Naive thymus-derived CD8-positive, alpha-beta T cell (primary cell): ENCODE measurements at places on chromosomes 6 and 20.

DNA sequence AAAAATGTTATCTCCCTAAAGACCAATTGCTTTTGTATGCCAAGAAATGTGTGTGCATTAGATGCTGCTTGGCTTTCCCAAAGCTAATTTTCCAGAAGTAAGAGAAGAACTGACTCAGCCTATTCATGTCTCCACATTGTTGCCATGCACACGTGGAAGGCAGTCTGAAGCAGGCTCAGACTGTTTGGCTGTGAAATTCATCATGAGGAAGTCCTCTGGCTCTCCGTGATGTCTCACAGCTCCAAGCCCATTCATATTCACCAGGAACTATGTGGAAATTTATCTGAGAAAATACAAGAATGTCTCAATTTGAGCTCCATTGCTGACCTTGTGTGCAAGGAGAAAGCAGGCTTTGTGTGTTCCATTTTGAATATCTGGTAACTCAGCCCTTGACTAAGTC, 1022.2 kb upstream of the GJE1 start:
- no peak for DNase-seq

DNA sequence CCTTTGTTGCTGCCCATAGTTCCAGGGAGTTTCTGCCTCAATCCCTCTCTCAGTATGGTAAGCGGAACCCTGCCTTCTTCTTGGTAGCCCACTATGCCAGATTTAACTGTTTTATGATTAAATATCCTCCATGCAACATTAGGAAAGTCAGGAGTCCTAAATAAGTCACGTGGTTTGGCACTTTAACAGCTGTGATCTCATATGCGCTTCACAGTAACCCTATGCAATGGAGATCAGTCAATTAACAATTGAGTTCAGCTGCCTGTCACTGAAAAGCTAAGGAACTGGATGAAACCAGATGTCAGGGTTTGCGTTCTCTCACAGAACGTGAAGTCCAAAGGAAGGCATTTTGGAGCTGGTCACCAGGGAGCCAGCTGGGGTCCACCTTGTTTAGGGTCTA, 81.6 kb downstream of the PSMB1 start:
- no peak for DNase-seq

- peak; percentile 32 for DNase-seq
Measured at GRCh38 chr20:21571841-21572690, 58.2 kb upstream of the NKX2-2 start.

- DNase-seq = no peak
Measured at GRCh38 chr6:149209871-149210775, 107.4 kb upstream of the TAB2 start.

- DNase-seq = no peak
Measured at GRCh38 chr6:79802657-79803300, 144.6 kb downstream of the ELOVL4 start.

DNA sequence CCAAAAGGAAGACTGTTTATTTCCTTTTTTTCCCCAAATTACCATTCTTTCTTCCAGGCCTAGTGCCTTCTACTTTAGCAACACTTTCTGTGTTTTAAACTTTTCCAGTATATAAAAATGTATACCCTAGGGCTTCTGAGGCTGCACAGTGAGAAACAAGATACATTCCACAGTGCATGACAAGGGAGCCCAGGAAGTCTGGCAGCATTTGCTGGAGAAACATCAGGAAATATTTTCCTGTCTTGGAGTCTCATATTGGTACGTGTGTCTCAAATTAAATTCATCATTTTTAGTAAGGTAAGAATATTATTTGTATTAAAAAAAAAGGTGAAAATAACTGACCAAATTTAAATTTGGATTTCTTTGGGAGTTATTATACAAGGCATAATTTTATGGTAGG, 662.6 kb downstream of the RFPL4B start:
- no peak for DNase-seq

- no peak for DNase-seq
Measured at GRCh38 chr20:38947931-38948362, 14.2 kb upstream of the DHX35 start.

GRCh38 chr20:57473246-57474048, 51.5 kb downstream of the CTCFL start:
- peak; percentile 28 for DNase-seq

DNA sequence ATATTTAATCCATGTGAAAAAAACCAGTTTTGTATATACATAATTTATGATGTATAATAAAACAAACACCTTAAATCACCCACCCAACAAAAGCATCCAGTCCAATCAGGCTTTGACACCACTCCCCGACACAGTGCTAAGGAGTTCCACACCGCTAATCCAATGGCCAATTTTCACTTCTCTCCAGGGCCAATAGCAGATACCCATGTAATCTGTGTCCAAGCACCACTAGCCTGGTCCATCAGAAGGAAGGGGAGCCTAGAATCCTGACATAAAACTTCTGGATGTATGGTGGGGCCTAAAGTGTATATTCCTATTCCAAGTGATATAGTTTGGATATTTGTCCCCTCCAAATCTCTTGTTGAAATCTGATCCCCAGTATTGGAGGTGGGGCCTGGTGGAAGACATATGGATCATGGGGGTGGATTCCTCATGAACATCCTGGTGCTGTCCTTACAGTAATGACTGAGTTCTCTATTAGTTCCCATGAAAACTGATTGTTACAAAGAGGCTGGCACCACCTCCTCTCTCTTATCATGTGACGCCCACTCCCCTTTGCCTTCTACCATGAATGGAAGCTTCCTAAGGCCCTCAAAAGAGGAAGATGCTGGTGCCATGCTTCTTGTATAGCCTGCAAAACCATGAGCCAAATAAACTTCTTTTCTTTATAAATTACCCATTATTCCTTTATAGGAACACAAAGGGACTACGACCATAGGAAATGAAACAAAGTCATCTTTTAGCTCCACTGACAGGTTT, 20.8 kb downstream of the RALGAPA2 start:
- no peak for DNase-seq

DNA sequence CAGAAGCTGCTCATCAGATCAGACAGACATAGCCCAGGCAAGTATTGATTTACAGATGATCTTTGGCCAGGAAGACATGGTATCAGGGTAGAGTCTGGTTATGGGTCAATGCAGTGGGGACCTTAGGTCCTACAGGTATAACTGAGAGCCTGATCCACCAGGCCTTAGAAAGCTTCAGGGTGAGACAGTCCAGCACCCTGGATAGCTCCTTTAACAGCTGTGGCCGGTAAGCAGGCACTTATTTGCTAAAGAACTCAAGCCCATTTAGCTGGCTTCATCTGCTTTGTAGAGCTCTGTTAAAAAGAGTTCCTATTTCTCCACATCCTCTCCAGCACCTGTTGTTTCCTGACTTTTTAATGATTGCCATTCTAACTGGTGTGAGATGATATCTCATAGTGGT, 39.6 kb downstream of the ESR1 start:
- DNase-seq = no peak

DNA sequence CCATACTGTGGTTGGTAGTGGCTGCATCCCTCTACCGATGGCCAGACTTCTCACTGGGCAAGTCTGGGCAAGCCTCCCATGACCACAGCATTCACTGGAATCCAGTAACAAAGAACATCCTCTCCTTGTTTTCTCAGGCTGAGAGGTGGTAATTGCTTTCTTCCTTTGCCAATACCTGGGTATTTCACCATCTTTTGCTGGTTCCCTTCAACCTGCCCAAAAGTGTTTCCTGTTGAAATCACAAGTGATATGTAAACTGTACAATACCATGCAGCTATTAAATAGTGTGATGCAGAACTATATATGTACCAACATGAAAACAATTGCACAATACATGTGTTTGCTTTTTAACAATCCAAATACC, at the start of gene PTCHD4:
Gene PTCHD4 (minus strand): TSS at position 55 of the 364 bp plus-strand sequence. CDS start 42,240 bp downstream, outside the sequence.
- no peak for DNase-seq

- DNase-seq = no peak
Measured at GRCh38 chr20:32608664-32609015, 23.5 kb upstream of the NOL4L start.

DNA sequence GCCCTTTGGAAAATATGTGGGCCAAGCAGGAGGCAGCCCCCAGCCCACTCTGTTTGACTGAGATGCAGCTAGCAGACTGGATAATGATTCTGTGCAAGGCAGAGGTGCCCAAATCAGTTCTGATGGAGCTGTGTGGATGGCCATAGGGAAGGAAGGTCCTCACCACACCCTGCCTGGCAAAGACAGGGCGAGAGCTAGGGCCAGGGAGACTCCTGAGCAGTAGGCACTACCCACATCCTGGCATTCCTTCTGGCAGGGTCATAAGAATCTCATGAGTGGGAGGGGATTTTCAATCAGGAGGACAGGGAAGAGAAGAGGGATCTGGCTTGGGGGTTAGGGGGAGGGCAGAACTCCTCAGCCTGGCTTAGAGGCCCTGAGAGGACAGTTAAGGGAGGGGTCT, 18.6 kb upstream of the TREM2 start:
- no peak for DNase-seq

DNA sequence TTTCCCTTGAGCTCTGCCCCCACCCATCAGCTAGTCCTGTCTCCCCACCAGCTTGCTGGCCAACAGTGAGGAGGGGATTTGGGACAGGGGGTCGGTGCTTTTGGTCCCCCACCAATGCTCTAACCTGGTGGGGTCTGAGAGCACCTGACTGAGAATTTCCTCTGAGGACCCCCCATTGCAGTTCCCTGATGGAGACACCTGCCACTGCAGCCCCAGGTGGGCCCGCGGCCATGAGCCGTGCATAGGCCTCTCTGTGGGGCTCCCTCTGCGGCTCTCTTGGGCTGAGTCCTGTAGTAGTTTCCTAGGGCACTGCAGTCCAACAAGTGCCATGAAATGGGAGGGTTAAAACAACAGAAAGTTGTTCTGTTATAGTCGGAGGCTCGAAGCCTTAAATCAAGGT, 172.2 kb upstream of the SNX9 start:
- no peak for DNase-seq

- DNase-seq = no peak
Measured at GRCh38 chr20:24911461-24911860, 37.6 kb upstream of the CST7 start.

DNA sequence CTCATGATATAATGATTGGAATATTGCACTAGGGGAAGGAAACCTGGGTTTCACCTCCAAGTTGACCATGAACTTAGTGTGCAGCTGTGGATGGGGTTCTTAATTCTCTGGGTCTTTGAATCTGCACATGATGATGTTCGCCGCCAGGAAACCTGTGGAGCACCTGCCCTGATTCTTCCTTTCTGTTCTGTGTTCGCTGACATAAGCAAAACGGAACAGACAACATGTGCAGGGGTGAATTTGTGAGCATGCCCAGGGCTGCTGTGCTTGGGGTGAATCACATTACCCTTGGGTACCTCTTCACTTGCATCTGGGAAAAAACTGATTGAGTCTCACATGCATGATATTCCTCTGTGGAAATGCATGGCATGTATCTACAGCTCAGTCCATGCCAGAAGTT, 48.8 kb downstream of the CAP2 start:
- no peak for DNase-seq

DNA sequence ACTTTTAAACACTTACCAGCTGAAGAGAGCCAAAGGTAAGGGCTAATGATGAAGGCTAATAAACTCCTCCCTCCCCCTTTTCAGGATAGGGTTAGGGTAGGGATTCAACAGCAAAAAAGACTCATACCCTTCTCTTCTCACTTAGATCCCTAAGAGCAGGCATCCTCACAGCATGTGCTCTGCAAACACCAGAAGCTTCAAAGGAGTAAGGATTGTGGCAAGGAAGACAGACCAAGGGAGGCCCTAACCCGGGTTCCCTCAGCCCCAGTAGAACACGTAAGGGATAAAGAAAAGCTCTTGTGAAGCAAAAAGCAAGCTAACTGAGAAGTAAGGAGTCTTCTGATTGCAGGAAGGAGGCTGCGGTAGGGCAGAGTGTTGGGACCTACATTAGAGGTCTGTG, 11.6 kb downstream of the MAP3K7 start:
- DNase-seq = no peak

DNA sequence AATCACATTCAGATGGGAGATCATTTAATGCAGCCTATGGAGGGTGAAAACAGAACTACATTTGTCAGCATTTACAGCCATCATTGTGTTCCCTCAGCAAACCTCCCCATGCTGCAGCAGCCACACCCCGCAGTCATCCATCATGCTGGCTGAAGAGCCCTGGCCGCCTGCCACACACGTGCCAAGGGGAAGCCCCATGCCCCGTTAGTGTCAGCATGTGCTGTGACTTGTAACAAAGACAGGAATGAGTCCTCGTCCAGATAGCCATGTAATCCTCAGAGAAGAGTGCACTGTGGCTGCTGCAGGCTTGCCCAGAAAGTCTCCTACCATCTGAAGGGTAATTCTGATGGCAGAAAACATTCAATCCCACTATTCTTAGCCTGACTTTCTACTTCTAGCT, 1097.8 kb downstream of the KIF16B start:
- no peak for DNase-seq

GRCh38 chr20:58847463-58847862, 3.2 kb downstream of the GNAS-AS1 start:
- DNase-seq = no peak

GRCh38 chr6:48147051-48147450, 36.1 kb upstream of the PTCHD4 start:
- no peak for DNase-seq

DNA sequence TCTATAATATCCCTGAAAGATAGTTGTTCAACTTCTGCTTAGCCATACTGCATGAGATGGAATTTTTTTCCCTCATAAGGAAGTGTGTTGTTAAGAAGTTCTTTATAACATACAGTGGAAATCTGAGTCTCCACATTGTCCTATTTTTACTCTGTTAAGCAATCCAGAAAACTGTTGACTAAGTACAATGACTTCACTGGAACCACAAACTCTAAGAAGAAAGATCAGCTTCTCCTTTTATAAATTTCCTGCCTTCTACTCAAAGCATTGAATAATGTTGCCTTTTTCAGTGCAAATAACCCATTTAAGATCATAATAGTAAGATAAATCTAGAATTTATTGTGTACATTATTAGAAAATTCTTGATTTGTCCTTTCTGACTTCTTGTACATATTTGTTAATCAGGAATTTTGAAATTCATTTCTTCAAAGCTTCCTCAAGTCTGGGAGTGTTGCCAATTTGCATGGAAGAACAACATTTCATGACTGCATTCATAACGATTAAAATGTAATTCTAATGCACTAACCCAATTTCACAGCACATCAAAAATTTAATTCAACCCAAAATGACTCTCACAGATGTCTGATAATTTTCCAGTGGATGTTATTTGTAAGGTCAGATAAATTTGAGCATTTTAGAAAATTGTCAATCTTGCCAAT, 45.6 kb upstream of the ANKEF1 start:
- DNase-seq = no peak

- DNase-seq = no peak
Measured at GRCh38 chr6:6751619-6752023, 163.1 kb downstream of the LY86 start.
